ENCODE measurements at places on chromosomes 5 and 9.

- DNase-seq = no peak
Measured at GRCh38 chr5:19605846-19606407, 382.1 kb downstream of the CDH18 start.

DNA sequence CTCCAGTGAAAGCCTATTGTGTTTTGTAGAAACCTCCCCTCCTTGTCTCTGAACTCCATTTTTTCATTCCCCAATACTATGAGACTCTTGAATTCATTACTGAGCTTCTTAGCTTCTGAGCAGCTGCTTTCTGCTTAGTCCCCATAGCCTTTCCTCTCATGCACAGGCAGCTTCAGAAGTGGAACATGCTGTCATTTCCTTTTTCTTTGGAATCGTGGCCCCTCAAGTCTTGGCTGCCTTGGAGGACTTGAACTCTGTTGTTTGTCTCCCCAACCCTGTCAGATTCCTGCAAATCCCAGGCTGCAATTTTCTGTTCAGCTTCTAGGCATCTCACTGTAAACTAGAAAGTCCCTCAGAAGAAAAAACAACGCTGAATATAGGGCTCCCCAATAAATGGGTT, 268.5 kb downstream of the ARRDC3 start:
- DNase-seq = no peak

DNA sequence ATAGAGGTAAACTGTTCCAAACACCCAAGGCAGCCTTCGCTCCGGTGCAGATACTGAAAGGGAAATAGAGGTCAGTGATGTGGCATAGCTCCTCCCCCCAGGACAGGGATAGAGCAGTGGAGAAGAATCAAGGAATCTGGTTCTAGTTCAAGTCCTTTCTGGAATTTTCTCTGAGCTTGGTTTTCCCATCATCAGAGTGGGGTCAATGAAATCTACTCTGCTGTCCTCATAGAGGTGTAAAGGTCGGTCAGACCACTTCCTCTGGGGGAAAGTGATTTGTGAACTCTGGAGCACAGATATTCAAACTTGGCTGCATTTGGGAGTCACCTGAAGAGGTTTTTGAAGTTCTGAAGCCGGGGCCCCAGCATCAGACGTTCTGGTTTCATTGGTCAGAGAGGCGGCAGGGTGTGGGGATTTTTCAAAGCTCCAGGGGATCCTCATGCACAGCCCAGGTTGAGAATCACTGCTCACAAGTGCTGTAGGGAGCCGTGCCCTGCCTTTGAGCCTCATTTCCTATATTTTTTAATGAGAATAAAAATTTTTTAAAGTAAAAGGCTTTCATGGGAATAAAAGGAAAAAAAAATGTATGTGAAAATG, 105.7 kb upstream of the RAD23B start:
- DNase-seq = no peak

- DNase-seq = no peak
Measured at GRCh38 chr9:18798508-18799290, 234.3 kb downstream of the SAXO1 start.

- peak; percentile 40 for DNase-seq
Measured at GRCh38 chr5:133294380-133294779, 242.6 kb downstream of the HSPA4 start.

DNA sequence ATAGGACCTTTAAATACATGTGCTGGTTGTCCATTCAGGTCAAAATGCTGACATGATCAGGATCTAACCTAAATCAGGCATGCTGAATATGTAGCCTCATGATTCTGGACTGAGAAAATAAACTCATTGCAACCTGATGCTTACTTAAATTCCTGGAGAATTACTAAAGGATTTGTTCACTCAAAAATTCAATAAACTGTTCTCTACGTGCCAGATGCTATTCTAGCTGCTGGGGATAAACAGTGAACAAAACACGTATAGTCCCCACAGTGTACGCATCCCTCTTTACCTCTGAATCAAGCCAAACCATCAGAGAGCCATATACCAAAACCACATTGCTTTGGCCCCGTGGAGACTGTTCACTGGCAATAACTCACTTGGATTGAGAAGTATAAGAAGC, 6.1 kb downstream of the SCAI start:
- no peak for DNase-seq

DNA sequence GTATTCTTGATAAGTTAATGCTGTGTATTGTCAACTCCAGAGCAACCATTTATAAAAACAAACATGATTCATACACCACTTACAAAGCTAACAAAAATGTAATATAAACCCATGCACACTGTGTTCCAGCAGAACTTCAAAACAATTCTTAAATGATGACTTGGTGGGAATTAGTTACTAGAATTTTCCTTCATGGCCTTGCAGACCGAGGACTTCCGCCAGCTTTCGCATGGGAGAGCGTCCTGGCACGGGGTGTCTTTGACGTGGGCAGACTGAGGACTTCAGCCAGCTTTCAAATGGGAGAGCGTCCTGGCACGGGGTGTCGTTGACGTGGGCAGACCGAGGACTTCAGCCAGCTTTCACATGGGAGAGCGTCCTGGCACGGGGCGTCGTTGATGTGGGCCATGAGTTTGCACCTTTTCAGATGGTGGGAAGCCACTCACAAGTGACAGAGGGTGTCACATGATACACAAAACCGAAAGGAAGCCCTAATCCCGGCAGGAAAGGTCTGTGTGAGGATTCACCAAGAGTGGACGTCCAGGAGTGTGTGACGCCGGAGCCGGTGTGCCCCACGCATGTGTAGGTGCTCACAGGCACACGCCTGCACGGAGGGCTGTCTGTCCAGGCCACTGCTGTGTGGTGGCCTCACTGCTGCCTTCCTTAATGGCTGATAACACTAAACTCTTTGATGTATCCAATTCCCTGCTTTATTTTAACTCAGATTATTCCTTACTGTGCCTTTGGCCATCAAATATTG, 211.3 kb upstream of the IRX4 start:
- DNase-seq = no peak

DNA sequence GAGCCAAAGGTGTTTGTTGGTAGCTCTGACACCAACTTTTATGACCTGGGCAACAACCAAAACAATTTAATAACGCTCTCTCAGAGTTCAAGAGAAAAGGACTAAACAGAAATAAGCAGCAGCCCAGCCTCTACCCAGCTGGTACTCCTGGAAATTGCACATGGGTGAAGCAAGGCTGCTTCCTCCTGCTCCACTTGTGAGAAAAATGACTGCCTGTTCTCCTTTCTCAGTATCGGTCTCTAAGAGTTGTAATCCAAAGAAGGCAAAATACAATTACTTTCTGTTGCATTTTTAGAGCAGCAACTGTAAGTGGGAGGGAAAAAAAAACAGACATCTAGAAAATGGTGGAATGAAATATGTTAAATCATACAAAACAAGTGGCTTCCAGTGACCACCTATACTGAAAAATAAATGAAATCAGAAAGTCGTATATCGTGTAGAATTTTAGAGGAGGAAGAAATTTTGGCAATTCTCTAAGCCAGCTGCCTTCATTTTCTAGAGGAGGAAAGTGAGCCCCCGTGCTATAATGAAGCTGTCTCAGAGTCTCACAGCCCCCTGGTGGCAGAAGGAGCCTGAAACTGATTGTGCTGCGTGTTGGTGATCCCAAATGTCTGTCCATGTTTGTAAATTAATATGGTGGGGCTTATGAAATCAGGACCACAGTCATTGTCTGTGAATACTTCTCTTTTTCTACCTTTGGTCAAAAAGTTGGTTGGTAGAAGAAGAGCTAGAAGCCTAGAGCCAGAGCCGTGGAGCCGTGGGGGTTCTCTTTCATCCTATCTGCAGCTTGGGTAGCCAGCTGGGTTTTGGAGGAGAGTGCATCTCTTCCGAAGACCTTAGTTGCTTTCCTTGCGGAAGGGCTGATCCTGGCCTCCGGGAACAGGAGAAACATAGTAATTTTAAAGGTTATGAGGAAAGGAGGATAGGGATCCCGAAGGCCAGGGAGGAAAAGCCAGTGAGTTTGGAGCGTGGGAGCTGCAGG, 139.9 kb downstream of the PIP5K1B start:
- no peak for DNase-seq

DNA sequence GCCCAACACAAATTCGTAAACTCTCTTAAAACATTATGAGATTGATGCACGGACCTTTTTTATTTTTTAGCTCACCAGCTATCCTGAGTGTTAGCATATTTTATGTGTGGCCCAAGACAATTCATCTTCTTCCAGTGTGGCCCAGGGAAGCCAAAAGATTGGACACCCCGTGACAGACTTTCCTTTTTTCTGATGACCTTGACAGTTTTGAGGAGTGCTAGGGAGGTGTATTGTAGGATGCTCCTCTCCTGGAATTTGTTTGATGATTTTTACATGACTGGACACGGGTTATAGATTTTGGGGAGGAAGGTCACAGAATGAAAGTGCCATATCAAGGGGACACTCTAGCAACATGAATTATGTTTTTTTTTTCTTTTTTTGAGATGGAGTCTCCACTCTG, 69.3 kb upstream of the FANCC start:
- no peak for DNase-seq

DNA sequence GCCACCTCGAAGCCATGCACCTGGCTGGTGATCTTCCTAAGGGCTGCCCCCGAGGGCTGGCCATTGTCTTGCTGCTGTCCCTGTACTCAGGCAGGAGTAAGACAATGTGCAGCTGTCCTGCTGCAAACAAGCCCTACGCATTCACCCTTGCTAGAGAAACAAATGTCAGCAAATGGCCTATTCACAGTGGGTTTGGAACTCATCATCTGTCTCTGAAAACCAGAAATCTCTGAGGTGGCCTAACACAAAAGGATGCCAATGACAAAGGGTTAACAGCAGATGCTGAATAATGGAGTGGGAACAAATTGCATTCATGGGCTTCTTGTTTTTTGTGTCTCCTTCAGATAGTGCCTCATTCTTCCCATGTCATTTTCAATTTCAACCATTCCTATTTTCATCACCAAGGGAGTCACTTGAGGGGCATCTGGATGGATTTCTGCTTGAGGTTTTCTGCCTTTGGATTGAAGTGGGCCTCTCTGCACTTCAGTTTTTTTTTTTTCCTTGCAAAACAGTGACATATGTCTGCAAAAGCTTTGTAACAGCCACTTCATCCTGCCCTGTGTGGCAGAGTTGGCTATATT, 261.6 kb upstream of the VLDLR start:
- DNase-seq = no peak

DNA sequence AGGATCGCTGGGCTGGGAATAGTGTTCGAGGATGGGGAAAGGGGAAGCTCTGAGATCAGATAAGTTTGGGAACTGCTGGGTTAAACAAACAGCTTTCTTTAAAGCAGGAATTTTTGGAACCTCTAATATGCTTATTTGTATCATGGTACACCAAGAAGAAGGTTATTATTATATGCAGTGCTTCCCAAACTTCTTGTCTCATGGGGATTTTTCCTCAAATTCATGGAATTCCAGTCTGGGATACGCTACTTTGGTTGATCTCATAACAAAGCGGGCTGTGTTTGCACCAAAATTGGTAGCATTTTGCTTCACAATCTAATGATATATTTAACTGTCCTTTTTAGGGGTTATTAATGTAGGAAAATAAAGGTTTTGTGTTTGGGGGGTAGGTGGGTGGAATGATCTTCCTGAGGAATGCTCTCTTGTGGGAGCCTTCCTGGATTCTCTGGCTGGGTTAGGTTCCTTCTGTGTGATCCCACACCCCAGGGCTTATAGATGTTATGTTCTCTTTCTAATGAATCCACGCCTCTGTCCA, 116.2 kb upstream of the PANK3 start:
- no peak for DNase-seq

DNA sequence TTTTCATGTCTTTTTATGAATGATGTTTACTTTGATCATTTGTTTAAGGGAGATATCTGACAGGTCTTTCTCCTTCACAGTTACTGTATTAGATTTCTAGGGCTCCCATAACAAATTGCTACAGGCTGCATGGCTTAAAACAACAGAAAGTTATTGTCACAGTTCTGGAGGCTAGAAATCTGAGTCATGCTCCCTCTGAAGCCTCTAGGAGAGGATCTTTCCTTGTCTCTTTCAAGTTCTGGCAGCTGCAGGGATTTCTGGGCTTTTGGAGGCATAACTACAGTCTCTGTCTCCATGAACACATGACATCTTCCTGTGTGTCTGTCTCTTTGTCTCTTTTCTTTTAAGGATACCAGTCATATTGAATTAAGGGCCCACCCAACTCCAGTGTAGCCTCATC, 557.3 kb upstream of the SEMA6A start:
- no peak for DNase-seq

DNA sequence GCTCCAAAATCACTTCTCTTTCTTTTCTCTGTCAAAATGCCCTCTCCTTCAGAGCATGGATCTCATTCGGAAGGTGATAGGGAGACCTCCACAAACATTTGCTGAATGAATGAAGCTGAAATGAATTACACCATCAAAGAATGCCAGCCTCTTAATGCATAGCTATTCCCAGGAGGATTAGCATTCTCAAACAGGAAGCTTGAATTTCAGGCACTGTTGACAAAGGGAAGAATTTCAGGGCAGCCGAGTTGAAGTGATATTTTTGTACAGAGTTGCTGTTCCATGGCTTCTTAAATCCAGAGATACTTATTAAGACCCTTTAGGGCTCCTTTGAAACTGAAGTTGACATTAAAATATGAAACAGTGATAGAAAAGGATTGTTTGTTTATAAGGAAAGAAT, 18.8 kb downstream of the HBEGF start:
- DNase-seq = no peak

- no peak for DNase-seq
Measured at GRCh38 chr5:136675769-136676168, 310.4 kb upstream of the TRPC7 start.

DNA sequence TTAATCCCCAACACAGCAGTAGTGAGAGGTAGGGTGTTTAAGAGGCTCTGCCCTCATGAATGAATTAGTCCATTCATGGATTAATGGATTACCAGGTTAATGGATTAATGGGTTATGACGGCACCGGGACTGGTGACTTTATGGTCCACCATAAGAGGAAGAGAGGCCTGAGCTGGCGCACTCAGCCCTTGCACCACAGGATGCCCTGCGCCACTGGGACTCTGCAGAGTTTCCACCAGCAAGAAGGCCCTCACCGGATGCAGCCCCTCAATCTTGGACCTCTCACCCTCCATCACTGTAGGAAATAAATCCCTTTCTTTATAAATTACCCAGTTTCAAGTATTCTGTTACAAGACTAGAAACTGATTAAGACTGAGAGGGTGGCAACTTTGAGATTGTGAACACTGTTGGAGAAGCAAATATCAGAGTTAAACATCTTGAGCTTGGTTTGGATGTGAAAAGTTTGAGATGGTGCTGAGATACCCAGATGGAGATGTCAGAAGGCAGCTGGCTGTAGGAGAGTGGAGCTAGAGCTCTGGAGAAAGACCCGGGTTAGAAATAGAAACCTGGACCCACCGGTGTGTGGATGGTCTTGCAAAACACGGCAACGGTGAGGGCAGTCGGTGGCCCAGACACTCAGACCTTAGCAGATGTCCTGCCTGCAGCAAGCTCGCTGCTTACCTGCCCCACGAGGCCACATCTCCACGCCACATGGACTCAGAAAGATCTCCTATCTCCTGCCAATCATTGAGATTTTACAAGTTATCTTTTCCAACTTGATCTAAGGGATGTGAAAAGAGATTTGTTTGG, 98.8 kb downstream of the HSD17B3 start:
- no peak for DNase-seq

Measured in NCI-H2081 treated with DMSO at 0.1 percent for 48 hours (cell line).